Smooth muscle cell of the coronary artery (primary cell): ENCODE measurements at places on chromosomes 4 and X. TPM values are rescaled to one million over a fixed set of nuclear protein-coding genes. Genes with fewer than 3 reads are reported as not detected.

GPR101 gene
- not detected in 2 replicates for total RNA-seq

TMLHE gene
- total RNA-seq = 9.5 and 9.8 TPM in 2 replicates

DCX gene
- total RNA-seq = not detected in 2 replicates

BMPR1B gene
- 0.15 and 1.9 TPM in 2 replicates for total RNA-seq

CSN1S1 gene
- total RNA-seq = not detected in 2 replicates

TKTL2 gene
- total RNA-seq = not detected in 2 replicates

CCDC149 gene
- total RNA-seq = 5.6 and 36.5 TPM in 2 replicates

BEX5 gene
- 0.30 TPM in 1 of 2 replicates, not detected in the other for total RNA-seq

ZNF718 gene
- 3.2 and 3.6 TPM in 2 replicates for total RNA-seq

HDX gene
- total RNA-seq = 2.0 and 2.9 TPM in 2 replicates

DMRTC1 gene
- not detected in 2 replicates for total RNA-seq

EMD gene
- total RNA-seq = 15.9 and 23.0 TPM in 2 replicates

XKRX gene
- 0.12 and 0.60 TPM in 2 replicates for total RNA-seq

SPIN2A gene
- 0.15 and 2.1 TPM in 2 replicates for total RNA-seq

RPA4 gene
- 0.45 and 1.4 TPM in 2 replicates for total RNA-seq

TMEM144 gene
- total RNA-seq = 3.1 and 9.8 TPM in 2 replicates
